ENCODE measurements at places on chromosomes 2 and 18.

DNA sequence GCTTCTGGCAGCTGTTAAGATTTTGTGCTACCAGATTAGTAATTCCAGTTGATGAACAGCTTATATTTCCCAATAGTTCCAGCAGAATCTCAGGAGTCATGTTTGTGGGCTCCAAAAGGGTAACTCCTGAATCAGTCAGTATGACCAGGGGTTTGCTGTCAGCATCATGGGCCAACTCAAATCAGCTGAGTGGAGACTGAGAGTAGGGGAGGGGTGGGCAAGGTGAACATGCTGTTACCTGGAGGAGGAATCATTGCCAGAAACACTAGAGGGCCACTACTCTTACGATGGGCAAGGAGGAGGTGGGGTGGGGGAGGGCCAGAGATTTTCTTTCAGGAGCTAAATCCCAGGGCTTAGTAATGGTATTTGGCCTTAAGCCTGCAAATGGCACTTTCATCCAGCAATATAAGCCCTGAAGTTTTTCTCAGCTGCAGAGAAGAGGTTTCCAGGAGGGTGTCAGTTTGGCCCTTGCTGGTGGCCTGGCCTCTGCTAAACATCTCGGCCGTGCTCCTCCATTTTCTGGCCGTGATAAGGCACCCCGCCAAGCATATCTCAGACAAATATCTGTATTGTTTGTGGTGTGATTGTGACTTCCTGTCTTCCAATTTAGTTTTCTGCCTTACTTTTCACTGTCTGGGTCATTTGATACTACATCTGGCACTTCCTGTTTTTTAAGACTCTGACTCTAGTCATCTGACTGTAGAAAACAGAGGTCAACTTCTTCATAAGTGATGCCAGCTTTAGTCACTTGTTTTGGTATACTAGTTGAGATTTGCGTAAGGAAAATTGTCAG, 120.5 kb upstream of the CXCR4 start:
- no peak for DNase-seq

GRCh38 chr2:132439703-132440398, 23.2 kb downstream of the GPR39 start:
- peak; percentile 41 for DNase-seq

DNA sequence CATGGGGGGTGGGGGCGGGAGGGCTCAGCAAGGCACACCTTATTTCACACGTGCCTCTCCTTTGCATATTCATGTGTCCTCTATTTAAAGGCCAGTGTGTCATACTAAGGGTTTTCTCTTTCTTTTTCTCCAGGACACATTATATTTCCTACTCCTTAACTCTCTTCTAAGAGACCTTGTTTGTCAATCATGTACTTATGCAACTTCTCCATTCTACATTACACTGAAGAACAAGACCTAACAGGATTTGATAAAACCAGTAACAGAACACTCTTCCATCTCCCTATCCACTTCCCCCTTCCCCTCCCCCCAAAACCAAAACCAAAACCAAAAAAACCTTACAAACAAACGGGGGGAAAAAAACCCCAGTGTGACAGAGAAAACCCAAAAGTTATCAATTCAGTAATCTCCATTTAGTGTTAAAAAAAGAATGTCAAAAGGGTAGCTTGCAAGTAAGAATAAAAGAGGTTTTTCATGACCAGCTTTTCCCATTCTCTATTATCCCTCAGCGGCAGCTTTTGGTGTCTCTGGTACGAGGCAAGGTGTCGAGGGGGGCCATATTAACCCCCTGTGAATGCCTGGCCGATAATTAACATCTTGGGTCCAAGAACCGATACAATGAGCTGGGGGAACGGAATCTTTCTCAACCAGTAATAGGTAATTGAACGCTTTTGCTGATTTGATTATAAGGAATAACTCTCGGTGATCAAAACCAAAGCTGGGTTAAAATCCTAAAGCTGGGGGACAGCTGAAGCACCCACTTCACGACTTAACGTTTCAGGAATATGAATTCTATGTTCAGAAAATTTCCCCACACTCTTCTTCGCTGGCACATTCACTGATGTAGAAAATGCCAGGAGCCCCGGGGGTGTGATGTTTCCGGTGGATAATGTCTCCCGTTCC, 191.0 kb upstream of the TCF4 start:
- no peak for DNase-seq

DNA sequence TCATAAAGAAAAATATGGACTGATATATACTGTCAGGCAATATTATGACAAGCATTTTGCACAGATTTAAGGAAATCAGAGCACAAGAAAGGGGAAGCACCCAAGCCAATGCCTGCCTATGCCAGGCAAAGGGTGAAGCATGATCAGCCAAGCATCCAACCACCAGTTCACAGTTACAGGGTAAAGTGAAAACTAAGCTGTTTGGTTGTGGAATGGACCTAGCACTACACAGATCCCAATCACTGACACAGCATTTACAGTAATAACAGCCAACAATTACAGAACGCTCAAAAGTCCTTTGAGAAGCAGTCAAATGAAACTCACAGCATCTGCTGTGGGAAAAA, 90.3 kb downstream of the SP3 start:
- no peak for DNase-seq

- DNase-seq, result peak; percentile 35
Observed at GRCh38 chr2:3536682-3537632, 17.6 kb upstream of the ADI1 start.

DNA sequence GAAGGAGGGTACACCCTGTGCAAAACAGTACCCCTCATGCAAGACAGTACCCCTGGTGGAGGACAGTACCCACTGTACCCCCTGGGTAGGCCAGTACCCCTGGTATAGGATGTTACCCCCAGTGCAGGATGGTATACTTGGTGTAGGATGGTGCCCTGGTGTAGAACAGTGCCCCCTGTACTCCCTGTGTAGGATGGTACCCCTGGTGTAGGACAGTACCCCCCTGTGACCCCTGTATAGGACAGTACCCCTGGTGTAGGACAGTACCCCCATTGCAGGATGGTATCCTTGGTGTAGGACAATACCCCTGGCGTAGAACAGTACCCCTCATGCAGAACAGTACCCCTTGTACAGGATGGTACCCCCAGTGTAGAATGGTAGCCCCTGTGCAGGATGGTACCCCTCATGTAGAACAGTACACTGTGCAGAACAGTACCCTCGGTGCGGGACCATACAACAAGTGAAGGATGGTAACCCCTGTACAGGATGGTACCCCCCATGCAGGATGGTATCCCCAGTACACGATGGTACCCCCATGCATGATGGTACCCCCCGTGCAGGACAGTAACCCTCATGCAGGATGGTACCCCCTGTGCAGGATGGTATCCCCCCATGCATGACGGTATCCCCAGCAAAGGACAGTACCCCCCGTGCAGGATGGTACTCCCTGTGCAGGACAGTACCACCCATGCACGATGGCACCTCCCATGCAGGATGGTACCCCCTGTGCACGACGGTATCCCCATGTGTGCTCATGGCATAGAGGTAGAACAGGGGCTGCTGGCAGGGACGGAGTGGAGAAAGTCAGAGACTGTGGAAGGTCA, 248.0 kb downstream of the DCDC2C start:
- DNase-seq, result no peak

GRCh38 chr2:205462681-205463345, 219.5 kb upstream of the NRP2 start:
- no peak for DNase-seq
